ENCODE measurements at places on chromosomes 12 and 14.

- DNase-seq, result no peak
Observed at GRCh38 chr12:131167334-131167733, 213.6 kb downstream of the ADGRD1 start.

GRCh38 chr14:68514608-68515194 lies 278.2 kb downstream of the ZFP36L1 start:
- no peak for DNase-seq

DNA sequence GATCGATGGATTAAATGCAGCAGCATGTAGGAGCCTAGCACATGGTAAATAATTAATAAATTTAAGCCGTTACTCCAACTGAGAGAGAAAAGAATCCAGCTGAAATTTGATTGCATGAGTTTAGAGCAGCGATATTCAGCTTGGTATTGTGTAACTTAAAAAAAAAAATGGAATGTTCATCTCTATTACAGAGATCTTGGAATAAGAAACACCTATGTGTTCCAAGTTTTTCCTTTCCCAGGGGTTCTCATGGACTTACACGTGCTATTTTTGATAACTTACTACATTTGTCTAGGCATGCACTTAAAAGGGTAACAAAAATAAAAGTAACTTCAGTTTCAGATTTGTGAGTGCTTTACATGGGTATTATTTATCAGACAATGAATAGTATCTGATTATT lies 122.8 kb downstream of the RASSF9 start:
- DNase-seq, result no peak

DNA sequence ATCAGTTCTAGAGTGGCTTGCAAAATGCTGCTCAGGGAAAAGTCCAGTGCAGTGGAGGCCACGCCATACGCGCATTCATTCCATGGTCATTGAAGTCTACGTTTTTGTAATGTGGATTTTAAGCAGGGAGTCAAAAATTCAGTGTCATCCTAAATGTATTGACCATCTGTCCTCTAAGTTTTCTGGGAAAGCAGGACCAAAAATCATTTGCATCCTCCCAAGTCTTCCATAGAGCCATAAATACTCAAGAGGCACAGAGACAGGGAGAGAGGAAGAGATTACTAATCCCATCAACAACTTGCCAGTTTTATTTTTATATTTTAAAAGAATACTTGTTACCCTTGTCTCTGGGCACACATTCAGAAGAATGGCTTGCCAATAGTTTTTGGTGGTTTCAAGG lies 36.9 kb downstream of the RHOJ start:
- no peak for DNase-seq

DNA sequence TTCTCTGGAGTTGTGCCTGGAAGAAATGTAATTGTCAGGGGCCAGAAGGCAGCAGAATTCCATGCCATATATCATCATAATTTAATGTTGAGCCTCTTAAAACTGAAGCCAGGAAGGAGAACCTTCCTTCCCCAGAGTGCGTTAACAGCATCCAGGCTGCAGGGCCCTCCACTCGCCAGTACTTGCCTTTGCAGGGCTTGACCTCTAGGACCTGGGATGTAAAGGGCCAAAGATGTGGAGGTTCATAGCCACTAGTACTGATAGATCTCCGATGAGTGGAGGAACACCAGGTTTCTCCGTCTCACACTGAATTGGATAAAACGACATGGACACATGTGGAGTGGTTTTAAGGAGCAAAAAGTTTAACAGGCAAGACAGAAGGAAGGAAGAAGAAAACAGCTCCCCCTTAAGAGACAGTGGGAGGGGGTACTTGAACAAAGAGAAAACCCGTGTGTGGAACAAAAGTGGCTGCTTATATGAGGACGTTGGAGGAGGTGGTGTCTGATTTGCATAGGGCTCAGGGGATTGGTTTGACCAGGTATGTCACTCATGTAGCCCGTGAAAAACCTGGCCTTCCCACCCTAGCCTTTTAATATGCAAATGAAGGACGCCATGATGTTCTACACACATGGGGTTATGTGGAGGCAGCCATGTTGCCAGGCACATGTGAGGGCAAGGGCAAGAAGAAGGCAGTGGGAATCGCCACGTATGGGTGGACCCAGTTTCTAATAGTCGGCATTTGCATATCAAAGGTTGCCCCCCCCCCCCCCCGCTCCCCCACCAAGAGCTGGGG lies 38.8 kb upstream of the WSCD2 start:
- no peak for DNase-seq

DNA sequence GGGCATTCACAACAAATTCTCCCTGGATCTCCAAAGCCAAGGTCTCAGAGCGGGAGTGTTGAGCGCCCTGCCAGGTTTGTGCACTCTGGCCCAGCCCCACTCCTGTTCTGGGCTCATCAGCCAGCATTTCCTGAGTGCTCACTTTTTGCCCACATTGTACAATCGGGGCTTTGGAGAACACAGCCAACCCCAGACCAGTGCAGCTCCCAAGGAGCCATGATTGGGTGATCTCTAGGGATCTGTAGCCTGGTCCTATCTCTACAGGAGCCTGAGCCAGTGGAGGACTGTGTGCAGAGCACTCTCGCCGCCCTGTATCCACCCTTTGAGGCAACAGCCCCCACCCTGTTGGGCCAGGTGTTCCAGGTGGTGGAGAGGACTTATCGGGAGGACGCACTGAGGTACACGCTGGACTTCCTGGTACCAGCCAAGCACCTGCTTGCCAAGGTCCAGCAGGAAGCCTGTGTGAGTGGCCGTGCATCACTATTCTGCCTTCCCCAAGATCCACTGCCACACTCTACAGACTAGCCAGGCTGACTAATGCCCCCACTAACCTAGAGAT lies 2.8 kb downstream of the ARHGEF40 start:
- no peak for DNase-seq

- DNase-seq, result no peak
Observed at GRCh38 chr12:111488271-111488670, 82.5 kb downstream of the SH2B3 start.

GRCh38 chr12:119809023-119809422 lies 68.1 kb downstream of the CIT start:
- DNase-seq, result peak; percentile 13

- DNase-seq, result no peak
Observed at GRCh38 chr14:89382901-89383845, 33.9 kb downstream of the FOXN3 start.

DNA sequence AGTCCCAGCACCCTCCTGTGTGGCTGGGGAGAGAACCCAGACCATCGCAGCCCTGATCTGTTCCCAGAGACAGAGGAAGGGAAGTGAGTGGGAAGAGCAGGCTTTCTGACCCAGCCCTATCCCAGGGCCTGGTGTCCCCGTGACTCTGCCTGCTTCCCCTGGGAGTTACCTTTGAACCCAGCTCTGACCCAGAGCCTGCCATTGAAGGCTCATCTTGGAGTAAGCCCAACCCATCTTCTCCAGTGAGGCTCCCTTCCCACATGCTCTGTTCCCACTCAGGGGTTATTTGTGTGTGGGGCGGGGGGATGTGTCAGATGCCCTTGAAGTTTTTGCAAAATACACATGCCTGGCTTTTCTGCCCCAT lies 6.0 kb downstream of the TMEM63C start:
- DNase-seq, result no peak

Data from EH (cell line).